B cell (primary cell): ENCODE measurements at places on chromosomes 6 and 20.

DNA sequence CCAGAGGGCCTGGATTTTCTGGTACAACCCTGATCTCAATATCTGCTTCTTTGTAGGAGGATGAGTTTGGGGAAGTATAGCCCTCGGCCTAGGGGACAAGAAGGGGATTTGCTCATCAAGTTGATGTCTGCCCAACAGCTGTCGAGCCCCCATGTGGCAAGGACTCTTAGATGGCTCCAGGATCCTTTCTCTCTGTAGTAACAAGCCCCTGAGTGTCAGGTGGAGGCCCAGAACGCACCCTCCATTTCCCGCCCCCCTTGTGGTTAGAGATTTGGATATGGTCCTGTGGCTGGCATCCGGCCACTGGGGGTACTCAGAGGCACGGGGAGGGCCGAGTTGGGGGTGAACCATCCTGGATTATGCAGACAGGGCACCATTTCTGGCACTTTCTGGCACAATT, 50.1 kb downstream of the CTCFL start:
- DNase-seq = peak; percentile 44

DNA sequence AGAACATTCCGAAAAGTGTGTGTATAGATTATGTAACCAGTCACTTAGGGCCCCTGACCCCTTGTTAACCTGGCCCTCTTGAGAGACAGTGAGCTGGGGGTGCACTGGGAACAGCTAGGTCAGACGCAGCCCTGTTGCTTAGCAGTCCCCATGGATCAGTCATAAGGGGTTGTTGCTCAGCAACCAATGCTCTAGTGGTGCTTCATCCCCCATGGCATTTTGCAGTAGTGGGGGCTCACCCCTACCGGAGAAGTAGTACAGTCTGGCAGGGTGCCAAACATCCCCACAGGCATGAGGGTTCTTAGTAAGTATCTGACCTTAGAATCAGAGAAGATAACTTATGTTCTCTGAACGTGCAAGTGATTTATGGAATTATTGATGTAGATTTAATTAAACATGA, 12.3 kb downstream of the PKIB start:
- DNase-seq = no peak

DNA sequence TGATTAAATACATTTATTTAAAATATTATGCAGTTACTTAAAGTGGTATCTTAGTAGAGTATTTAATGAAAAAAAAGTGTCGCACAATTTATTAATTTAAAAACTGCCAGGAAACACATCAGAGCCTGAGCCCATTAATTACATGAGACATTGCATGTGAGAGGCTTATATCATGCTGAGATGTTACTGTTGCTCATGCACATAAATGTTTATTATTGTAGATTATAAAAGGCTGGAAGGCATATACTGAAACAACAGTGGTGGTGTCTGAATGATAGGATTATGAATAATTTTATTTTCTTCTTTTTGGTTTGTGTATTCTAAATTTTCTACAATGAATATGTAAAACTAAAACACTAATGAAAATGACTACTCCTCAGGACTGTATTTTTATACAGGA, 45.7 kb upstream of the TXNDC5 start:
- DNase-seq = no peak

GRCh38 chr6:7292596-7293255, 20.3 kb downstream of the SSR1 start:
- DNase-seq = no peak

- DNase-seq = no peak
These were observed 145.0 kb downstream of the PHACTR3 start for GRCh38 chr20:59749301-59749700.

GRCh38 chr20:25247956-25248785, at the start of gene PYGB:
TSS of gene PYGB (plus strand) at chr20:25248085. CDS start at chr20:25248179, 94 bp downstream.
- peak; percentile 84 for DNase-seq

- DNase-seq = peak; percentile 97
These were observed 4.0 kb downstream of the PKIG start for GRCh38 chr20:44586289-44586911.

DNA sequence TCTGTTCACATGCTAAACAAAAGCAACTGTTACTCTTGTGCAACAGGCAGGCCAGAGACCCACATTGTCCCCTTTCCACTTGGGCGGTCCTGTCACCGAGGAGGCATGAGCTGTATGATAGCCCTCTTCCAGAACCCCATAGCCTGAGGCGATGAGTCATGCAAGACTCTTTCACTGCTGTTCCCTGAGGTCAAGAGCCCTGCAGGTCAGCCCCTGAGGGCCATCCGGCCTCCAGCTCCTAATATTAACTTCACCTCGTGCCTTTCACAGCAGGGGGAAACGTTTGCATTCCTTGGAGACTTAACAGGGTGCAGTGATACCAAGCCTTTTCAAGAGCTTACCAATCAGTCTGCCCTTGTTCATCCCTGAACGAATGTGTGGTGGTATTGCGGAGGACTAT, 253.3 kb upstream of the ECI2 start:
- no peak for DNase-seq

GRCh38 chr20:14422892-14423291, 85.5 kb upstream of the FLRT3 start:
- DNase-seq = no peak

DNA sequence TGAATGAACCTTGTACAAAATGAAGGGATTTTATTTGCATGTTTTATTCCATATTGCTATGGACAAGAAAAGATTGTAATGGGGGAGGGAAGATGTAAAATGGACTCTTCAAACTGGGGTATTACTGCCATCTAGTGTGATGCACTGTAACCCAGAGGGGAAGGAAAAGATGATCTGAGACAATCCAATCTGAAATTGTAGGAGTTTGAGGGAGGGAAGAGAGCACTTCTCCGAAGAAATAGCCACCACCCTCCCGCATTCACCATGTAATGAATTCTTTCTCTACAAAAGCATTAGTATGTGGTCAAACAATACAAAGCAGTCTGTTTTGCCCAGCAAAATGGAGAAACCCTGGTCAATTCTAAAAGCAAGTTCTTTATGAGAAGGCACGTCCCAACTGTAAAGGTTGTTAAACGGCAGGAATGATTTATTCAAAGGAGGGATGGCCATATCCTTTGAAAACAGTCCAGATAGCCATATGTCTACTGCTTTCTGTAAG, 679.5 kb upstream of the NRSN1 start:
- DNase-seq = no peak

- peak; percentile 5 for DNase-seq
These were observed 17.9 kb upstream of the CST3 start for GRCh38 chr20:23655491-23656211.

- no peak for DNase-seq
These were observed 91.7 kb downstream of the SLC2A10 start for GRCh38 chr20:46801003-46801702.

- no peak for DNase-seq
These were observed 52.2 kb downstream of the REV3L start for GRCh38 chr6:111430605-111431376.

DNA sequence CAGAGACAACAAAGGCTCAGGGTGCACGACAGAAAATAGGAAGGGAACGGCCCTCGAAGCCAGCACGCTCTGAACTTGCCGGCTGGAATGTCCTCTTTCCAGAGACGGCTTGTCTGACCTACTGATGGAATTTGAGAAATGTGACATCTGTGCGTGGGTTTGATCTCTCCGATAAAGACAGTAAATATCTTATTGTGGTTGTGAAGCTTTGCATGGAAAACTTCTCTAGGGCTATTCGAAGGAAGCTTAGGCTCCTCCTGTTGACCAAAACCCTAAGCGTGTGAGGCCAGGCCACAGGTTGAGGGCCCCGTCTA, 247.3 kb downstream of the ZNF217 start:
- no peak for DNase-seq

- no peak for DNase-seq
These were observed 15.8 kb upstream of the PMEPA1 start for GRCh38 chr20:57725636-57726035.

GRCh38 chr6:5302995-5303622, 41.8 kb downstream of the FARS2 start:
- peak; percentile 79 for DNase-seq

DNA sequence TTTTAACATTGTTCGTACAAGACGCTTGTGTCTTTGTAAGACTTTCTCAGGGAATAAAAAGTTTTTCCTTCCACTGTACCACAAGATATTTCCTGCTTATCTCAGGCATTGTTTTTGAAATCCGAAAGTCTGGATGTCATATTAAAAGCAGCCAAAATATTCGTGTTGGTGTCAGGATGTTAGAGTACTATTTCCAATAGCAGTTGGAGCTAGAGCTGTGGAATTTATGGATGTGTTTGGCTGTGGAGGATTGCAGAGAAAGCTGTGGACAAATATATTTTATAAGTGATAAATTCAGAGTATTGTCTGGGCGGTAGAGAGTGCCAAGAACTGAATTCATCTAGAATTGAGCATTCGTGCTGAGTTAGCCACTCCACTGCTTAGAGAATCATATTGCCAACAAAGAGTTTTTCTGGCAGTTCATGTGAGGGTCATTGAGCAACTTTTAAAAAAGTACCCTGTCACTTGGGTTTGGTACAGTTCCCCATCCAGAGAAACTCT, 57.7 kb downstream of the ZDHHC14 start:
- DNase-seq = no peak

GRCh38 chr6:100809346-100809745, 71.8 kb downstream of the ASCC3 start:
- no peak for DNase-seq

- DNase-seq = no peak
These were observed 244.9 kb downstream of the DHX35 start for GRCh38 chr20:39206899-39207564.

DNA sequence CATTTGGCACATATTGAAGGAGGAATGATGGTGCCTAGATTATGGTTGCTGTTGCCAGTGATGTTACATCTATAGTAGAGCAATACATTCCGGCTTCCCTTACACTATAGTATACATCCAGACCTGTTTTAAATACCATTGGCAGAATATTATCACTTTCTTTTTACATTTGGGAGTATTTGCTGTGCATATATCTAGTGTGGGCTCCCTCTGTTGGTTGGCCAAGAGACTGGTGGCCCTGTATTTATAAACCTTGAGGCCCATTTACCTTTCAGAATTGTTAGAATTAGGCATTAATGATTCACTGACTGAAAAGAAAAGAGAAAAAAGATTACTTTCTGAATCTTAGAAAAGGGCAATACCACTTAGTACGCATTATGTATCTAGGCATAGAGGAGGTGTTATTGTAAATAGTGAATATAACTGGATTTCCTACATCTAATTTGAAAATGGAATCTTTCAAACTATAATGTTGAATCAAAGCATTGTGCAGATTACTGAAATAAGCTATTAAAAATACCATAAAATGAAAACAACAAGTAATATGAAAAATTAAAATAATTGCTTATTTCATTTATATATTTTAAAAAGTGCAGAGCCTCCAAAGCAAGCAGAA, 628.8 kb upstream of the MAN1A1 start:
- peak; percentile 21 for DNase-seq

GRCh38 chr6:83436674-83437073, 5.8 kb upstream of the ME1 start:
- DNase-seq = no peak
